ENCODE measurements at places on chromosomes 13 and 19. TPM values are rescaled to one million over a fixed set of nuclear protein-coding genes. Genes with fewer than 3 reads are reported as not detected.
A peak's percentile ranks its signal among the peaks of the same experiment; 100 is the strongest.

DNA sequence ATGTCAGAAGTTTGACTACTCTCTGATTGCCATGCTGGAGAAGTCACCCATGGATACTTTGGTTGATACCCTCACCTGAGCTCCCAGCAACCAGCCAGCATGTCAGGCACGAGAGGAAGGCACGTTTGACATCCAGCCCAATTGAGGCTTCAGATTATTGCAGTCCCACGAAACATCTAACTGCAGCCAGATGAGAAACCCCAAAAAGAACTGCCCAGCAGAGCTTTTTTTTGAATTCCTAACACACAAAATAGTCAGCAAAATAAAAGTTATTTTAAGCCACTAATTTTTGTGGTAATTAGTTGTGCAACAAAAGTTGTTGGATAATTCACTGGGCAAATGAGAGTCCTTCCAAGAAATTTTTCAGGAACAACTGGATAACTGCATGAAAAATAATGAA is 259.0 kb downstream of the LMO7 start:
- no peak overlapping the region for H3K4me3 ChIP-seq
- H3K36me3 ChIP-seq: no peaks in the 10 kb centered on the region
- no peaks in the 10 kb centered on the region for H3K27me3 ChIP-seq

GRCh38 chr19:8513036-8513686 is 806 bp downstream of the ZNF414 start:
- no peaks in the 10 kb centered on the region for H3K27me3 ChIP-seq
- peaks cover 6% of the 10 kb centered on the region for H3K36me3 ChIP-seq
- H3K4me3 ChIP-seq: peak overlapping the region; percentile 82
- no peaks in the 10 kb centered on the region for H3K4me1 ChIP-seq
- no peak for DNase-seq

DNA sequence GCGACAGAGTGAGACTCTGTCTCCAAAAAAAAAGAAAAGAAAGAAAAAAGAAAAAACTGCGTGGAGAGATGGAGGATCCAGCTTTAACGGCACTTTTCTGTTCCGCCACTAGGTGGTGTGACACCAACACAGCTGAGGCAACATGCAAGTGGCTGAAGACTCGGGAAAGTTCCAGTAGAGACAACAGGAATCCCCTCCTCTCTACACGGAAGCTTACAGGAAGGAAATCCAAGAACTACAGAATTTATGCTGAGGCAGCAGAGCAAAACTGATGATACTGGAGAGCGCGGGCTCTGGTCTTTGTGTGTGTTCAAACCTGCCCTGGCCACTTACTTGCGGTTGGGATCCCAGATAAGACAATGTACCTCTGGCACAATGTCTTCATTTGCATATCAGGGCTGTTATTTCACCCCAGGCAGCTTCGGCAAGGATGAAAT is 9.9 kb downstream of the RANBP3 start:
- peaks cover 6% of the 10 kb centered on the region for H3K36me3 ChIP-seq
- DNase-seq: no peak
- H3K27ac ChIP-seq: peak overlapping the region; percentile 72
- H3K4me1 ChIP-seq: peaks cover 4% of the 10 kb centered on the region

DNA sequence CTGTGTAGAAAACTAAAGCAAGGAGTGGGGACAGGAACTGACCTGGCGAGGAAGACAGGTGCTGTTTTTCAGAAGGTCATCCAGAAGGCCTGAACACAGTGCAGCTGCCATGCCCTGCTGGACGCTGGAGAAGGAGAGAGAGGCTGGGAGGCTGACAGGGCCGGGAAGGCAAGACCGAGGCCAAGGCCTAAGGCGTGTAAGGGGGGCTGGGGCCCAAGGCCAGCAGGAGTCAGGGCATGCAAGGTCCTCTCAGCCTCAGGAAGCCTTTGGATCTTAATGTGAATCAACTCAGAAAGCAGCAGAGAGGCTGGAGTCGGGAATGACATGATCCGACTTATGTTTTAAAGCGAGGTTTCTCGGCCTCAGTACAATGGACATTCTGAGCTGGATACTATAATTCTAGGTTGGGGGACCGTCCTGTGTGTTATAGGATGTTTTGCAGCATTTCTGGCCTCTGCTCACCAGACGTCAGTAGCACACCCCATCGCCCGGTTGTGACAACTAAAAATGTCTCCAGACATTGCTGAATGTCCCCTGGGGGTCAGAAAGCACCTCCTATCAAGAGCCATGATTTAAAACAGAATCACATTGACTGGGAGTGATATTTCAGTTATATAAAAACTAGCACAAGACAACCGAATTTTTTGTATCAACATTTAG is 530.4 kb downstream of the MYO16 start:
- no peak overlapping the region for H3K27ac ChIP-seq
- no peak for DNase-seq
- H3K4me3 ChIP-seq: no peak overlapping the region
- H3K4me1 ChIP-seq: no peaks in the 10 kb centered on the region
- H3K27me3 ChIP-seq: no peaks in the 10 kb centered on the region

The TJP3 gene
- 1.1 TPM for total RNA-seq

DNA sequence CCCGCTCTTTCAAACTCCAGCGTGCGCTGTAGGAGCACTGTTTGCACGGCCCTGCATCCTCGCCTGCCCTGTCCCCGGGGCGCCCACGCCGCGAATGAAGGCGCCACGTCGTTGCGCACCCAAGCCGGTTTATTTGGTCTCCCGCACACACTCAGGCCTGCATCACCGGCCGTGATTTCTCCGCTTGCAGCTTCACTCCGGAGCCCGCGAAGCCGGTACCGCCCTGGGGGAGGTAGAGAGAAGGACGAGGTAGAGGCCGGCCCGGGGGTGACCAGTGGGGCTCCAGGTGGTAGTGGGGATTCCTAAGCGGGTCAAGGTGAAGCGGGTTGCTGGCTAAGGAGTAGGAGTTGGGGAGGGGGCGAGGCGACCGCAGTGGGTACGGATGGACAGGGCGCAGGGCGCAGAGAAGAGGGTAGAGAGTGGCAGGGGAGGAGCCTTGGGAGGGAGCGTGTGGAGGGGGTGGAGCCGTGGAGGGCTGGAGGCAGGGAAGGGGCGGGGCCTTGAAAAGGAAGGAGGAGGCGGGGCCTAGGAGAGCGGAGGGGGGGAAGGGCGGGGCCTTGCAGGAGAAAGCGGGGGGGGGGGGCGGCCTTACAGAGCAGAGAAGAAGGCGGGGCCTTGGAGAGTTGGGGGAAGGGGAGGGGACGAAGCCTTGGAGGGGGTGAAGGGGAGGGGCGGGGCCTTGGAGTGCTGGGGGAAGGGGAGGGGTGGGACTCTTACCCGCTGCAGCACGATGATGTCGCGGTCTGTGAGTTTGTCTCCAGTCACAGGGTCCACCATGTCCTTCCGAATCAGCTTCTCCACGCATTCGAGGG is 24.6 kb downstream of the NOSIP start:
- H3K4me1 ChIP-seq: peaks cover 14% of the 10 kb centered on the region
- no peaks in the 10 kb centered on the region for H3K27me3 ChIP-seq
- peaks cover 56% of the 10 kb centered on the region for H3K36me3 ChIP-seq
- no peak overlapping the region for H3K4me3 ChIP-seq
- no peak overlapping the region for H3K27ac ChIP-seq

The MCF2L gene
- 21.6 TPM for total RNA-seq

DNA sequence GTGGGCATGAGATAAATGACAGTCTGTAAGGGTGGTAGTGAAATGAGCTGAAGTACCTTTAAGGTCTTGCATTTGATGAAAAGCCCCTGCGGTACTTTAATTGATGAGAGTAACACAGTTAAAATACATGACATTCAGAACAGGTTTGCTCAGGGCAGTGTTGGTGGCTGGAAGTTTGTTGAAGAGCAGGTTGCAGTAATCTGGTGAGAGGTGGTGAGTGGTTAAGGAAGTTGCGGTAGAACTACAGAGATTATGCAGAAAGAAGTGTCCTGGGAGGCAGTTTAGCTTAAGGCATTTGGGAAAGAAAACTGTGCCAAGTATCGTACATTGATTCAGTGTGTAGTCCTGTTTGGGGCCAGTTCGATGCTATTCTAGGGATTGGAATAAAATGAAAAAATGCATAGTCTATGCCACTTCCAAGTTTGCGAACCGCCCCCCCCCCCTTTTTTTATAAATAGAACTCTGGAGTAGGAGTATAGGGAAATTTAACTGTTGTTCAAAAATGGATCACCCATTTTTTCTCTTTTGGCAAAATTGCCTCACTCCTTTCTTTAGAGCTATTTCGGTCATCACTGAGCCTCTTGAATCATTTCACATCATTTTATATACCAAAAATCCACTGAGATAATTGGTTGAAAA is 42.7 kb downstream of the SLAIN1 start:
- H3K4me1 ChIP-seq: peaks cover 12% of the 10 kb centered on the region
- H3K27me3 ChIP-seq: no peaks in the 10 kb centered on the region
- H3K4me3 ChIP-seq: no peak overlapping the region

- no peaks in the 10 kb centered on the region for H3K4me1 ChIP-seq
- no peak overlapping the region for H3K27ac ChIP-seq
- no peaks in the 10 kb centered on the region for H3K27me3 ChIP-seq
- no peak overlapping the region for H3K4me3 ChIP-seq
These were observed 17.1 kb upstream of the SHFL start for GRCh38 chr19:10069046-10069445.

GRCh38 chr19:31553112-31553845 is 204.0 kb upstream of the TSHZ3 start:
- H3K36me3 ChIP-seq: no peaks in the 10 kb centered on the region
- H3K27me3 ChIP-seq: no peaks in the 10 kb centered on the region
- DNase-seq: no peak
- no peak overlapping the region for H3K4me3 ChIP-seq
- no peaks in the 10 kb centered on the region for H3K4me1 ChIP-seq
- H3K27ac ChIP-seq: no peak overlapping the region

DNA sequence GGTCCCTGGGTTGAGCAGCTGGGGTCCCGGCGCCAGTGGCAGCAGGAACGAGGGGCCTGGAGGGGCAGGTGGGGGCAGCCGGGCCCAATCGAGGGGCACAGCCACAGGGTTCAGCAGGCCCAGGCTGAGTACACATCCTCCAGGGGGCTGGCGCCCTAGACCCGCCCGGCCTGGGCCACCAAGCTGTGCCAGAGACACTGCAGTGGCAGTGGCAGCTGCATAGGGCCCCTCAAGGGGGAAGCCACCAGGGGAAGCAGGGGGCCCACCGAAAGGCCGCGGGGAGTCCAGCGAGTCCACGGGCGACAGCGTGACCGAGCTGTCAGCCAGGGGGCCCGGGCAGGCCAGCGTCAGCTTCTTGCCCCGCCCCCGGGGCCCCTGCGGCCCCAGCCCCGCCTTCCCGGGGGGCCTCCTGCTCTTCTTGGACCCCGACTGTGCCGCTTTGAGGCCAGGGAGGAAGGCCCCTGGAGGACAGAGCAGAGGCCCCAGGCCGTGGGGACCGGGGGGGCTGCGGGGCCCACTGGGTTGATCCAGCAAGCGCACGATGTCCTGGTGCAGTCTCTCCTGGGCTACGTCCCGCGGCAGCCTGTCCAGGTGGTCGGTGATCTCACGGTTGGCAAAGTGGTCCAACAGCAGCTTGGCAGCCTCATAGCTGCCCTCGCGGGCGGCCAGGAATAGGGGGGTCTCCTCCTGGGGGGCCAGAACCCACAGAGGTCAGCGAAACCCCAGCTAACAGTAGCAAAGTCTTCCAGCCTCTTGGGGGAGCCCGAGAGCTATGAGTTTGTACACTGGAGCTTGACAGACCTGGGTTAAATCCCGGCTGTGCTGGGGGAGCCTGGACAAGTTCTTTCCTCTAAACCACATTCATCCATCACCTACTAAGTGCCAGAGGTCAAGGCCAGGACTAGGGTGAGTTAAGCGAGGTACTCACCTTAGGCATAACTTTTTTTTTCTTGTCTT is 39.5 kb downstream of the NOTCH3 start:
- H3K4me3 ChIP-seq: no peak overlapping the region
- H3K27me3 ChIP-seq: no peaks in the 10 kb centered on the region
- no peak overlapping the region for H3K27ac ChIP-seq
- no peak for DNase-seq
- H3K4me1 ChIP-seq: no peaks in the 10 kb centered on the region

The LILRB4 gene
- total RNA-seq: 5.2 TPM

The FCAR gene
- total RNA-seq: 1.5 TPM

DNA sequence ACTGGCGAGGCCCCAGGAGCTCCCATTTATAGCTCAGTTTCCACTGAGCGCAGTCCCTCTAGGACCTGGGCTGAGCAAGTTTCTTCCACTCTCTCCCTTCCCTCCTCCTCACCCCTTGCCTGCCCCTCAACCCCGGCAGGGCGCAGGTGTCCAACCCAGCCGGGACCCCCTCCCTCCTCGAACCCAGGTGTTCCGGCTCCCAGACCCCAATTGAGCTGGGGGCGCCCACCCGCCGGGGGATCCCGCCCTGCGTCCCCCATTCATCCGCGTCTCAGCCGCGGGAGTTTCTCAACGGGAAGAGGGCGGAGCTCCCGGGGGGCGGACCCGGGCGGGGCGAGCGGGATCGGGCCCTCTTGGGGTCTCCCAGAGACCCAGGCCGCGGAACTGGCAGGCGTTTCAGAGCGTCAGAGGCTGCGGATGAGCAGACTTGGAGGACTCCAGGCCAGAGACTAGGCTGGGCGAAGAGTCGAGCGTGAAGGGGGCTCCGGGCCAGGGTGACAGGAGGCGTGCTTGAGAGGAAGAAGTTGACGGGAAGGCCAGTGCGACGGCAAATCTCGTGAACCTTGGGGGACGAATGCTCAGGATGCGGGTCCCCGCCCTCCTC is at the start of gene KIRREL2:
TSS of gene KIRREL2 (plus strand) at position 366 of the 604 bp plus-strand sequence. CDS start at position 575, 209 bp downstream.
- no peaks in the 10 kb centered on the region for H3K4me1 ChIP-seq
- H3K27ac ChIP-seq: no peak within 1 kb of the TSS
- peaks cover 22% of the 10 kb centered on the region for H3K27me3 ChIP-seq
- peak within 1 kb of the TSS; percentile 53 for H3K4me3 ChIP-seq
- H3K36me3 ChIP-seq: no peaks in the 10 kb centered on the region

GRCh38 chr13:28637714-28638355 is 21.1 kb upstream of the POMP start:
- H3K4me3 ChIP-seq: no peak overlapping the region
- no peaks in the 10 kb centered on the region for H3K27me3 ChIP-seq
- DNase-seq: no peak
- no peaks in the 10 kb centered on the region for H3K36me3 ChIP-seq
- H3K4me1 ChIP-seq: no peaks in the 10 kb centered on the region

The EHD2 gene
- 44.9 TPM for total RNA-seq

GRCh38 chr13:97255515-97256021 is 33.4 kb downstream of the MBNL2 start:
- H3K4me3 ChIP-seq: no peak overlapping the region
- peak overlapping the region; percentile 75 for H3K27ac ChIP-seq
- no peaks in the 10 kb centered on the region for H3K27me3 ChIP-seq
- no peaks in the 10 kb centered on the region for H3K4me1 ChIP-seq

The VPS36 gene
- 61.3 TPM for total RNA-seq

- no peaks in the 10 kb centered on the region for H3K4me1 ChIP-seq
- H3K27me3 ChIP-seq: no peaks in the 10 kb centered on the region
- no peaks in the 10 kb centered on the region for H3K36me3 ChIP-seq
- H3K4me3 ChIP-seq: peak overlapping the region; percentile 100
- DNase-seq: peak; percentile 83
These were observed 15.4 kb upstream of the AP1M2 start for GRCh38 chr19:10602330-10603083.

Measured in right atrium auricular region (tissue), 2 donors.